NCI-H1694 (cell line): ENCODE measurements at places on chromosomes 6 and 20.

GRCh38 chr6:151199991-151200390 is 39.8 kb upstream of the AKAP12 start:
- DNase-seq, result no peak

- no peak for DNase-seq
Observed at GRCh38 chr6:137361701-137362100, 132.5 kb downstream of the OLIG3 start.

GRCh38 chr6:44858998-44859397 is 469.1 kb upstream of the RUNX2 start:
- no peak for DNase-seq

GRCh38 chr6:87807475-87807874 is 105.4 kb upstream of the AKIRIN2 start:
- DNase-seq, result no peak

- DNase-seq, result no peak
Observed at GRCh38 chr6:133115946-133116345, 125.2 kb upstream of the EYA4 start.

GRCh38 chr20:6439737-6440442 is 317.1 kb upstream of the FERMT1 start:
- DNase-seq, result no peak

DNA sequence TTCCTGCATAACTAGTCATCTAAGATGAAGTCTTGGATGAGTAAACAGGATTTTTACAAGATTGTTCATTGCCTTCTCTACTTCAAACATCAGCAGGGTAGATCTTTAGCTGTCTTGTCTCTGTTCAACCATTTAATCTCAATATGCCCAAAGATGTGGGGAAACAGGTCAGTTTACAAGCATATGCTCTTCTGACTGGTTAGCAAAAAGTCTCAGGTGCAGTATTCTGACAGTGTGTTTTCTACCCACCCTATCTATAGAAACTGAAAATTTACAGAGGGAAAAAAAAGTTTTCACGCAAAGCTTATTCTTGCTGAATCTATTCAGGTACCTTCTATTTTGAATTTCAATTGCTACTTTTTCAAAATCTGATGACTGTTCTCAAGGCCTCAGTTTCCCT is 29.0 kb downstream of the MAP3K5 start:
- DNase-seq, result no peak

DNA sequence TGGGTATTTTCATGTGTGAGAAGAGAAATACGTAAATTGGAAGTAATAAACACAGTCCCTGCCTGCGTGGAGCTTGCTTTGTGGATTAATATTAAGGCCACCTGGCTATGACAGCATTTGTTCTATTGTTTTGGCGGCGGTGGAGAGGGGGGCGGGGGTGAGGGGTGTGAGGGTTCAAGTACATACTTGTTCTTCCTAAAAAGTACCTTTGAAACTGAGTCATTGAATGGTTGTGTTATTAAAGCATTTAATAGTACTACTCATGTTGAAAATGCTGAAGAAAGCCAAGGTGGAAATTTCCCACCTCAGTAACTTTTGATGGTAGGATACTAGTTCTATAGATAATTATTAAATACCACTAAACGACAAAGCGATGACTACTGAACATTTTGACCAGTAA is 95.0 kb downstream of the FOXC1 start:
- DNase-seq, result no peak

GRCh38 chr6:169046483-169047192 is 207.0 kb downstream of the THBS2 start:
- no peak for DNase-seq

DNA sequence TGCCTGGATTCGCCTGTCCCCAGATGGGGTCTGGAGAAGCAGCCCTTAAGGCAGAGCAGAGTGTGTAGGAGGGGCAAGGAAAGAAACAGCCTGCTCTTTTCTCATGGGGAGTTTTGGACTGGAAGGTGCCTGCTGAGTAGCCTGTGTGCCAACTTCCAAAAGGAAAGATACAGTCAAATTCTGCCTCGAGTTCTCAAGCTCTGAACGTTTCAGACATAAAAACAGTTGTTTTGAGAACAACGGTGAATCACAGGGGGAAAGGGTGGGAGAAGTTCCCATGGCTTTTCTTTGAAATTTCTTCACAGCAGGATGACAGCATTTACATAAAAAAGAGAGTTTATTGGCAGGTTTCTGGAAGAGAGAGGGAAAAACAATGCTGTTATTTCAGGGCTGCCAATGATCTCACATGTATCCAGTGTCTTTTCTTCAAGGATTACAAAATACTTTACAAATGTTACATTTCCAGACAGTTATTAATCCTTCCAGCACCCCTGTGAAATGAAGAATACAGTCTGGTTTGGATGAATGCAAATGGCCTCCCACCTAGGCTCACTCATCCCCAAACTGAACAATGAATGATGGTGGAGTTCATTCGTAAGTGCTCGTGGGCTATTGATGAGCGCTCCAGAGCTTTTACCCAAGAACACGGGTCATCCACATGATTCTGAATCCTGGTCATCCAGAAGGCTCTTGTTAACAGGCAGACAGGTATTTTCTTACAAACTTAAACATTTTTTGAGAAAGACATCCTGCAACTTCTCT is 33.8 kb upstream of the ECI2 start:
- DNase-seq, result no peak

DNA sequence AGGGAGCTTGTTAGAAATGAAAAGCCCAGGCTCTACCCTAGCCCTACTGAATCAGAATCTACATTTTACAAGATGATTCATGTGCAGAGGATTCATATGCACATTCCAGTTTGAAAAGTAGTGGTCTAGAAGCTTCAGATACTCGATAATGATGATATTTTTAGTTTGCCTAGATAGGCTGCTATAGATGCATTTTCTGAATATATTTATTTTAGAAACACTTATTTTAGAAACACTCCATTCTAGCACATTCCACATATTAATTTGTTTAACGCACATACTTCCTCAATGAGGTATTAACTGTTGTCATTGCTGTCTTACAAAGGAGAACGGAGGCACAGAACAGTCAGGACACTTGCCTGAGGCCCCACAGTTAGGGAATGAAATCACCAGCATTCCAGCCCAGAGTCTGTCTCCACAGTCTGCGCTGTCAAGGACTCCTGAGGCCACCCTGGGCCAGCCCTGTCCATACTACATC is 64.4 kb downstream of the SNAP25 start:
- DNase-seq, result no peak

- no peak for DNase-seq
Observed at GRCh38 chr20:6122111-6122872, 538 bp downstream of the FERMT1 start.

DNA sequence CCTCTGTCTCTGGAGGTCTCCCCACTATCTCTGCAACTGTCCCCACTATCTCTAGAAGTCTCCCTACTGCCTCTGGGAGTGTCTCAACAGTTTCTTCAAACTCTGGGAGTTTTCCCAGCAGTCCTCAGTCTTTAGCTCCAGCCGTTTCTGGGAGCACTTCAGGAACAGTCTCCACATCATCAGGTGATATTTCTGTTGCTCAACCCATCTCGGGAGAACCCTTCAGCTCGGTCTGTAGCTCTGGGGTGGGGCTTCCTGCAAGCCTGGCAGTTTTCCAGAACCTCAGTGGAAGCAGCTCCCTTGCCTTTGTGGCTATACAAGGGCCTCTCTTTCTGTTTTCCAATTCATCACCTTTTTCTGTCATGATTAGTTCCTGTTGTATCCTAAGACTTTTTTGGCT is 3.0 kb upstream of the SFTA2 start:
- DNase-seq, result no peak

GRCh38 chr20:40704828-40705227 is 15.8 kb upstream of the MAFB start:
- no peak for DNase-seq

DNA sequence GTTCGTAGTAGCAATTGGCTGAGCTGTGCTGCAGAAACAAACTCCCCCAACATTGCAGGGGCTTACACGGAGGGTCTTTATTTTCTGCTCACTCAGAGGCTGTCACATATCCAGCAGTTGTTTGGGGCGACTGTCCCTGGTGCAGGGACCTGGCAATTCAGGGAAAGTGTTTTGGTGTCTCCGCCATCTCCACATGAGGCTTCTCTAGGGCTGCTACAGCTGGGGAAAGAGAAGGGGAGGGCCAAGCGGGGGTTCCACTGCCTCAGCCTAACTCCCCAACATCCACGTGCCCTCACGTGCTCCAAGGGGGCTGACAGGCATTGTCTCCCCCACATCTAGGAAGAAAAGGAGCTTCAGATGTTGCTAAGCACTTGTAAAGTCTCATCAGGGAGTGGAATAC is 61.3 kb upstream of the NXT1 start:
- DNase-seq, result no peak

- DNase-seq, result no peak
Observed at GRCh38 chr6:22801831-22802230, 232.5 kb downstream of the HDGFL1 start.

DNA sequence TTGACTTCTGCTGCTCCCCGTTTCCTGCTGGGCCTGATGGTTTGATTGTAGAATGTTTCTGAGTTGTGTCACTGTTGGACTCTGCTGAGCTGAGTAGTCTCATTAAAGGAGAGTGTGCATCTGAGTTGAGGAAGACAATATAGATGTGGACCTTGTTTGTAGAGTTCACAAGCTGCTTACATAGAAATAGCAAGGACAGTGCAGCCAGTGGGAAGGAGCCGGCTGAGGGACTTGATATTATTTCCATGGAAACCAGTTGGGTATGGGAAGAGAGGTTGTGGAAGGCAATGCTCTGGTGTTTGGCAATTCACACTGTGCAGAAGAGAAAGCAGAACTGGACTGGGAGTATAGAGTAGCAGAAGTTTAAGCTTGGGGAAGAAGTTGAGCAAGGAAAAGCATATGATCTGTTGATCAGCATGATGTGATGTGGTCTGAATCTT is 14.8 kb downstream of the IGF2R start:
- DNase-seq, result no peak

GRCh38 chr20:38073307-38074071 is 39.9 kb downstream of the RPRD1B start:
- peak; percentile 52 for DNase-seq

DNA sequence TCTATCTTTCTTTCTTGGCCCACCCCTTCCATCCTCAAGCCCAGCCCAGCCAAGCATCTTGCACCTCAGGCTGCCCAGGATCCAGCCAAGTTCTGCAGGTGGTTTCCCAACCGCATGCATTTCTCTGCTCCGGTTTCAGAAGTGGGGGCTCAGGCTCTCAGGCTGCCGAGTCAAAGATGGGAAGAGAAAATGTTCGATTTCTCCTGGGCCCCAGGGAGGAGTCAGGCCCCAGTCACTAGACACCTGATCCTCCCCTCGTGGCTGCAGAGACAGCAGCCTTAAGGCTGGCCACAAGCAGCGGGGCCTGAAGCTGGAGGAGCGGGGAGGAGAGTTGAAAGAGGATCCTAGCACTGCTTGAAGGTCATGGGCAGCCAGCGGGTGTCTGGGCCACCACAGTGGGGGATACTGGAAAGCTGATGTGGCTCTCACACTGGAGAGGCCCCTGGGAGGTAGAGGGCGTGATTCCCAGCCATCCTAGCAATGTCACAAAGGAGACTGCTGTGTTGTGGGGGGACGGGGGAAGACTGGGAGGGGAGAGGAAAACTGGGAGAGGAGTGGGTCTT is 42.2 kb upstream of the ZFAND3 start:
- no peak for DNase-seq

DNA sequence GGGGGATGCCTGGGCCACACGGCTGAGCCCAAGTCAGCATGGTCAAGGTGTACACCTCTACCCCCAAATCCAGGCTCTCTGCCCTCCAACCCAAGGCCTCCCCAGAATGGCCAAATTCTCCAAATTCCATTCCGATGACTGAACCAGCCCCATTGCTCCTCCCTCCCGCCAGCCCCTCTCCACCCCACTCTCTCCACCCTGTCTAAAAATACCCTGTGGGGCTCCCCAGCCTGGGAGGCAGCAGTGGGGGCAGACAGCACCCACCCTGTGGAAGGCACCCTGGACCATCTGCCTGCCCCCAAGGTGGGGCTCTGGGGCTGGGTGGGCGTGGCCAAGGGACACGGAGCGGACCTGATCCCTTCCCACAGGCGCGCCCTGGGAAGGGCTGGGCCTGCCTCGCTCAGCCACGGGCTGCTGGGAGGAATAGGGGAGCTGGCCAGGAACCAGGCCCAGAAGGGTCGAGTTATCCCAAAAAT is 11.4 kb downstream of the TEAD3 start:
- no peak for DNase-seq

DNA sequence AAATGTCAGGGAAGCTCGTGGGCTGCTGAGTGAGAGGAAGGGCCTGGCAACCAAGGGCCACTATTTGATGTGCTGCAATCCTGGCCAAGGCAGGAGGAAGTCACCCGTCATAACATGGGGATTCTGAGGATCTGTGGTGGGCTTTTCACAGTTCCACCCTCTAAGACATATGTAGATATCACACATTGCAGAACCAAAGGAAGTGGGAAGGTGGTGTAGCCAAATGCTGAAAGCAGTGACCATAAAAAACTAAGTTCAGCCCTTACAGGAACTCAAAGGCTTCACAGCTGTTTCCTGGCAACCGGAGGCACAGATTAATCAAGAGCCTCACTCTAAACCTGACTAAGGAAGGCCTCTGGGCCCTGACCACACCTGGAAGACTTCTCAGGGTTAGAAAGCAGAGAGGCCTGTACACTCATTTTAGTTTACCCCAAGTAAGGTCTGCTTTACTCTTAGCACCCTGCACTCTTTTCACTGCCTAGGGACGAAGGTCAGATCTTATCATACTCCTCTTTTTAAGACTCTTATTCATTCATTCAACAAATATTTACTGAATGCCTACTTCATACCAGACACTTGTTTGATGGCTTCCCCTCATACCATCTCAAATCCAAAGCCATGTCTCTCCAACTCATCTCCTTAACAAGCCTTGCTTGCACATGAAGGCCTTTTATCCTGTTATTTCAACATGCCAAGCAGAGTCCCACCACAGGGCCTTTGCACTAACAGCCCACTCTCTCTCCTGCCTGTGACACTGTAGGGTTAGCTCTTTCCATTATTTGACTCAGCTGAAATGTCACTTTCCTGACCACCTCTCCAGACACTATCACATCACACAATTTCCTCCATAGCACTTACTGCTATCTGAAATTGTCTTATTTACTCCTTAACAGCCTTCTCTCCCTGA is 2.6 kb downstream of the UBE2V1 start:
- DNase-seq, result no peak

DNA sequence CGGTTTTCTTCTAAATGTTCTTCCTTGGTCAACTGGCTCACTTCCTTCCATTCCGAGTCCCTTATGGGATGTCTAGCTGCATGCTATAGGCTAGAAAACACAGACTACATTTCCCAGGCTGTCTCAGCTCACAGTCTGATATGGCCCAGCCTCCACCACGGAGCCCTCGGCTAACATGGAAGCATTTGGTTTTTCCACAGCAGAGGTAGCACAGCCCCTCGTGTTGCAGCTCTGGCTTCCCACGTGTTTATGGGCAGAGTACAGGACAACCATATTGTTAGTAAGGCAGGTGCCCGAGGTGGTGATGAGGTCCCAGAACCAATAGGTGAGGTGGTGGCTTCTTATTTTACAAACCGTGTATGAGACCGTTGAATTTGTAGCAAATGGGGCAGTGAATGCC is 8.7 kb downstream of the GPLD1 start:
- no peak for DNase-seq

- no peak for DNase-seq
Observed at GRCh38 chr6:131070061-131070460, 7.0 kb upstream of the EPB41L2 start.

GRCh38 chr6:164151161-164152120 is 736.9 kb downstream of the QKI start:
- no peak for DNase-seq

- DNase-seq, result no peak
Observed at GRCh38 chr20:48340883-48341281, 486.9 kb downstream of the PREX1 start.
